ENCODE measurements at places on chromosomes 2 and 18. TPM values are rescaled to one million over a fixed set of nuclear protein-coding genes. Genes with fewer than 3 reads are reported as not detected.

MROH2A gene
- not detected for total RNA-seq

EIF2B4 gene
- total RNA-seq = 28.5 TPM

SPRED2 gene
- 17.9 TPM for total RNA-seq

DNA sequence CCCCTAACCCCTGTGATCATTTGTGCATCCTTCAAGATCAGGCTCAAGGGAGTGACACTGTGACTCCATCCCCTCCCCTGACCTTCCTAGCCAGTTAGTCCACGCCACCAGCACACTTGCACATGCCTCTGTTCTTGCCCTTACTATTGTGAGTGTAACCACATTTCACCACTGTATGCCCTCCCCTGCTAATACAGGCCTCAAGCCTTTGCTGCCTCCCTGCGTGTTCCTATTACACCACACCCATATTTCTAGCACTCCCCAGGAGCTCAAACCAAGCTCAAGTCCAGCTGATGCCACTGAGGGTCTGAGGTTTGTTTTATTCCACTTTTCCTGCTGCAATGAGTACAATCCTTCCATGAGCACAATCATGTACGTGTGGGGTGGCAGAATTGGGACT lies 288.9 kb upstream of the FBXO11 start:
- no peak for DNase-seq
- H3K36me3 ChIP-seq = no peaks in the 10 kb centered on the region
- no peaks in the 10 kb centered on the region for H3K4me1 ChIP-seq

DNA sequence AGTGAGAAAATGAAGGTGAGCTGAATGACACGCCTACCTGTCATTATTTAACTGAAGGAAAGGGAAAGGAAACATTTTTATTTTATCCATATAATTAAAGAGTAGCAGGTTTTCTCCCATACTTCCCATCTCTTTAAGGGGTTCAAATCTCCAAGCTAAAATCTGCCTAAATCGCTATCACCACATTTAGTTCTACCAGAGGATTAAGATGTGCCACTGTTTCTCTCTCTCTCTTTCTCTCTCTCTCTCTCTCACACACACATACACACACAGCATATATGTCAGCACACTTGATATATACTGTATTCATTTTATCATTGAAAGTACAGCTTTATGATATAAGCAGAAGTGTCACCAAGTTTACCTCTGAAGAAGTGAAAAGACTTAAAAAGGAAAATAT lies 3.1 kb downstream of the WIPF1 start:
- no peak for DNase-seq
- H3K36me3 ChIP-seq = no peaks in the 10 kb centered on the region
- H3K4me3 ChIP-seq = no peak overlapping the region

DNA sequence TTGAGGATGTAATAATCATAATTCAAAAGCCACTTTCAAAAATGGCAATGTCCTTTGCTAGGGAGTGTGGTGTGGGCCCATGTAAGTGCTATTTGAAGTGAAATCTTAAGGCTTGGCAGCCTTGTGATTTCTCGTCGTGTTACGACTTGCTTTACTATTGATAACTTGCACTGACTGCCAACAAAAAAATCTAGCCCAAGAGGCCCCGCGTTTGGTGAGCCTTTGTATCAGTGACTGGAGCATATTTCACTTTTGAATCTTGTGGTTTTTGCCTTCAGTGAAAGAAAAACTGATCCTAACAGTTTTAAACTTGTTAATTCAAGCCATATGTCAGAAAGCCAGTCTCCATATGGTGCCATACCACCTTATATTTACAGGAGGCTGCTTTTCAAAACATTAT lies 248.0 kb downstream of the TMEM182 start:
- H3K27ac ChIP-seq = no peak overlapping the region
- no peak overlapping the region for H3K4me3 ChIP-seq
- no peaks in the 10 kb centered on the region for H3K27me3 ChIP-seq

- no peak overlapping the region for H3K4me3 ChIP-seq
- H3K27ac ChIP-seq = no peak overlapping the region
- no peak for DNase-seq
Observed at GRCh38 chr2:119856469-119856901, 96.8 kb downstream of the PTPN4 start.

DNA sequence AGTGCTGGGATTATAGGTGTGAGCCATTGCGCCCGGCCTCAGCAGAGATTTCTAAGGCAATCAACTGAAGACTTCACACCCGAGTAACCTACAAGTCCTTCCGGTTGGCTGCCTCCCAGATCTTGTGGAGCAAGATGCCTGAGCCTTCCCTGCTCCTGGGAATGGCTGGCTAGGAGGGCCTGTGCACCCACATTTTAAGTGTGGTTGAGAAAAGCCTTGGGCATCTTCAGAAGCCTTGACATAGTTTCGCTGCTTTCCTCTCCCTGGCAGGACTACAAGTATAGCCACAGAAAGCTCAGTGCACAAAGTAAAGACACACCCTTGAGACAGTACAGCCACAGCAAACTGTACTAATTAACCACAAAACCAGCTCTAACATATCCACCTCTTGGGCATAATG lies 35.2 kb downstream of the E2F6 start:
- H3K36me3 ChIP-seq = no peaks in the 10 kb centered on the region
- no peaks in the 10 kb centered on the region for H3K4me1 ChIP-seq
- H3K4me3 ChIP-seq = no peak overlapping the region
- no peaks in the 10 kb centered on the region for H3K27me3 ChIP-seq
- DNase-seq = no peak

DNA sequence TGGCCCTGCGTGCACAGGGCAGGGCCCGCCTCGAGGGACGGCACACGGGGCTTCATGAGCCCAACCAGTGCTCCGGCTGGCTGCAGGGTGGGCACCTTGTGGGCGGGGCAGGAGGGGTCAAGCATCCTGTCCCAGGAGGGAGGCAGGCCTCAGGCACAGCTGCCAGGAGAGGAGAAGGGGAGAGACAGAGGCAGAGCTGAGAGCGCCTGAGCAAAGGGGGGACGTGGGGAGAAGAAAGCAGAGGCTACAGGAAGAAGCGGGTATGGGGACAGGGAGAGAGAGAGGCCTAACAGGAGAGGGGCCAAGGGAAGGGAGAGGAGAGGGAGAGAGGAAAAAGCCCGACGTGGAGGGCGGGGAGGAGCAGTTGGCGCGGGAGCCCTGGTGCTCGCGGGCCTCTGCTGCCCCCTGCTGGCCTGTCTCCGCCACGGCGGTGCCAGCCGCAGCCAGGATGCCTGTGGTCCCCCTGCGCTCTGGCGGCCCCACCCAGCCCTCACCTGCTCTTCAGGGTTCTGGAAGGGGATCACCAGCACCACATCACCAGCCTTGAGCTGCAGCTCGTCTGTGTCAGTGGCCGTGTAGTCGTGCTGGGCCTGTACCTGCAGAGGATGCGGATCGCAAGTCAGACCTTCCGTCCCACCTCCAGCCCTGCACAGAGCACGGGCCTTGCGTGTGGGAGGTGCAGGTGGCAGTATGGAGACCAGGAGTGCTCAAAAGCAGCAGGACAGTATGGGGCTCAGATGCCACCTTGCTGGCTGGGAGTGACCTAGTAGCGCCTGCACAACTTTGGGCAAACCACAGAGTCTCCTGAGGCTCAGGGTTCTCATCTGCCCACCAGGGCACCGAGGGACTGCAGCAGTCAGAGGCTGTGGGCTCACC lies 56.8 kb downstream of the BIN1 start:
- no peak overlapping the region for H3K27ac ChIP-seq
- H3K4me3 ChIP-seq = no peak overlapping the region
- DNase-seq = peak; percentile 47
- H3K4me1 ChIP-seq = peaks cover 7% of the 10 kb centered on the region

GRCh38 chr18:53911200-53911599 lies 313.3 kb downstream of the MBD2 start:
- DNase-seq = no peak
- no peak overlapping the region for H3K27ac ChIP-seq
- no peaks in the 10 kb centered on the region for H3K36me3 ChIP-seq
- no peaks in the 10 kb centered on the region for H3K4me1 ChIP-seq
- H3K4me3 ChIP-seq = no peak overlapping the region
- no peaks in the 10 kb centered on the region for H3K27me3 ChIP-seq

GRCh38 chr18:58132595-58133261 lies 88.7 kb downstream of the NEDD4L start:
- peaks cover 7% of the 10 kb centered on the region for H3K4me1 ChIP-seq
- H3K4me3 ChIP-seq = no peak overlapping the region
- DNase-seq = no peak
- H3K27ac ChIP-seq = no peak overlapping the region
- no peaks in the 10 kb centered on the region for H3K27me3 ChIP-seq
- H3K36me3 ChIP-seq = no peaks in the 10 kb centered on the region

GRCh38 chr2:176589825-176590440 lies 320.7 kb downstream of the MTX2 start:
- no peaks in the 10 kb centered on the region for H3K36me3 ChIP-seq
- H3K4me3 ChIP-seq = no peak overlapping the region
- no peaks in the 10 kb centered on the region for H3K27me3 ChIP-seq
- DNase-seq = no peak
- H3K4me1 ChIP-seq = no peaks in the 10 kb centered on the region

GRCh38 chr2:29035016-29035745 lies 39.1 kb downstream of the PCARE start:
- no peaks in the 10 kb centered on the region for H3K36me3 ChIP-seq
- DNase-seq = no peak
- H3K27me3 ChIP-seq = no peaks in the 10 kb centered on the region
- no peaks in the 10 kb centered on the region for H3K4me1 ChIP-seq

- H3K27ac ChIP-seq = no peak overlapping the region
- no peaks in the 10 kb centered on the region for H3K27me3 ChIP-seq
- DNase-seq = no peak
- H3K4me1 ChIP-seq = no peaks in the 10 kb centered on the region
Observed at GRCh38 chr18:56517196-56517595, 121.2 kb downstream of the TXNL1 start.

DNA sequence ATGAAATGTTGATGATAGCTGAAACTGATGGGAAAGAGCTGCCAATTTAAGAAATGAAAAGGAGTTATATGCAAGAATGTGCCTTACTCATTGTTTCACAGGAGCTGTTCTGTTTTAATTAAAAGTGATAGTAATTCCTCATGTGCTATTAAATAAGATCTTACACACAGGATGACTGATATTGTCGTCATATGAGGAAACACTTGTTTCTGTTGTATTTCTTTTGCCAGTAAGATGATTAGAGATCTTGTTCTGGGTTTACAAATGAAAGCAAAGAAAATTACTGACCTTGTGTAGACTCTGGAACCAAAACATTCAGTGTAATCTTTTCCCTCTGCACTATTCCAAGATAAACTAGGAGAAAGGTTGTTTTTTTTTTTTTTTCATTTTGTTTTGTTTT lies 123.6 kb downstream of the MAP3K20 start:
- H3K27ac ChIP-seq = peak overlapping the region; percentile 38
- H3K27me3 ChIP-seq = no peaks in the 10 kb centered on the region
- DNase-seq = no peak
- H3K4me3 ChIP-seq = no peak overlapping the region
- no peaks in the 10 kb centered on the region for H3K36me3 ChIP-seq

DNA sequence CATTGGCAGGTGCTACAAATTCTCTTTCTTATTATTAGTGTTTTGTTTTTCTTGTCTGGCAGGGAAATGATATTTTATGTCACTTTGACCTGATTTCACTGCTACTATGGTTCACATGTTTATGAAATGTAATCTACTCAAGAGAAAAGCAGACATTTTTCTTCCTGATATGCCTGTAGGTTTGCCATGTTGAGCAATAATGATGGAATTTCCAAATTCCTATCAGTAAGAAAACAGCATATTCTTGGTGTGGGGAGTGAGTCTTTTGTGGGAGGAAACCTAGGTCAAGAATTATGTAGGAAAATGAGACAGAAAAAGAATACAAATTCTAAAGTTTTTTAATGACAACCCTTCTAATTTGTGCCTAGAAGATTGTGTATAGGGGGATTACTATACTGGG lies 356.4 kb downstream of the SLC4A3 start:
- no peak overlapping the region for H3K4me3 ChIP-seq
- no peak for DNase-seq

GRCh38 chr2:124250433-124250832 lies 225.3 kb downstream of the CNTNAP5 start:
- H3K4me1 ChIP-seq = no peaks in the 10 kb centered on the region
- no peak overlapping the region for H3K27ac ChIP-seq
- H3K36me3 ChIP-seq = no peaks in the 10 kb centered on the region
- no peaks in the 10 kb centered on the region for H3K27me3 ChIP-seq

- no peak for DNase-seq
- H3K27me3 ChIP-seq = no peaks in the 10 kb centered on the region
- H3K4me1 ChIP-seq = no peaks in the 10 kb centered on the region
- H3K36me3 ChIP-seq = no peaks in the 10 kb centered on the region
- H3K27ac ChIP-seq = no peak overlapping the region
- no peak overlapping the region for H3K4me3 ChIP-seq
Observed at GRCh38 chr2:68412127-68412819, 47.2 kb downstream of the PLEK start.

All from heart left ventricle (tissue), 16 donors.